ENCODE measurements at places on chromosomes 5 and 9. TPM values are rescaled to one million over a fixed set of nuclear protein-coding genes. Genes with fewer than 3 reads are reported as not detected.

Gene CTSL
- 1,131 TPM for total RNA-seq

Gene WHRN
- total RNA-seq = 0.73 TPM

Gene F2RL1
- 8.6 TPM for total RNA-seq

Gene DDX41
- total RNA-seq = 98.9 TPM

Gene TAF11L5
- total RNA-seq = not detected

Gene MEF2C
- 14.1 TPM for total RNA-seq

Gene LRRTM2
- 2.6 TPM for total RNA-seq

Gene HTR4
- not detected for total RNA-seq

Gene PCDHA6
- total RNA-seq = 0.50 TPM

Gene VAV2
- total RNA-seq = 19.4 TPM

Gene GABRA6
- total RNA-seq = not detected

Gene ZNF622
- total RNA-seq = 58.6 TPM

Gene CCL21
- not detected for total RNA-seq

Gene CXCL14
- not detected for total RNA-seq

Gene MPDZ
- total RNA-seq = 38.0 TPM

Gene MARCOL
- total RNA-seq = not detected

Gene RNF208
- total RNA-seq = 0.15 TPM

Gene CNTNAP3
- total RNA-seq = 0.15 TPM

Gene NR2F1-AS1
- 31.4 TPM for total RNA-seq

Gene PDE8B
- not detected for total RNA-seq

Gene TOR1A
- 38.3 TPM for total RNA-seq

Gene ARRDC1
- 17.2 TPM for total RNA-seq

Gene SEMA6A
- 0.66 TPM for total RNA-seq

Gene CDH6
- total RNA-seq = 77.2 TPM

All from smooth muscle cell of trachea (primary cell).